ENCODE measurements at places on chromosomes 7 and 10. TPM values are rescaled to one million over a fixed set of nuclear protein-coding genes. Genes with fewer than 3 reads are reported as not detected.
A peak's percentile ranks its signal among the peaks of the same experiment; 100 is the strongest.

ECHDC3 gene
- 15.1 TPM for polyA plus RNA-seq

SAMD9L gene
- 18.6 TPM for polyA plus RNA-seq

DNA sequence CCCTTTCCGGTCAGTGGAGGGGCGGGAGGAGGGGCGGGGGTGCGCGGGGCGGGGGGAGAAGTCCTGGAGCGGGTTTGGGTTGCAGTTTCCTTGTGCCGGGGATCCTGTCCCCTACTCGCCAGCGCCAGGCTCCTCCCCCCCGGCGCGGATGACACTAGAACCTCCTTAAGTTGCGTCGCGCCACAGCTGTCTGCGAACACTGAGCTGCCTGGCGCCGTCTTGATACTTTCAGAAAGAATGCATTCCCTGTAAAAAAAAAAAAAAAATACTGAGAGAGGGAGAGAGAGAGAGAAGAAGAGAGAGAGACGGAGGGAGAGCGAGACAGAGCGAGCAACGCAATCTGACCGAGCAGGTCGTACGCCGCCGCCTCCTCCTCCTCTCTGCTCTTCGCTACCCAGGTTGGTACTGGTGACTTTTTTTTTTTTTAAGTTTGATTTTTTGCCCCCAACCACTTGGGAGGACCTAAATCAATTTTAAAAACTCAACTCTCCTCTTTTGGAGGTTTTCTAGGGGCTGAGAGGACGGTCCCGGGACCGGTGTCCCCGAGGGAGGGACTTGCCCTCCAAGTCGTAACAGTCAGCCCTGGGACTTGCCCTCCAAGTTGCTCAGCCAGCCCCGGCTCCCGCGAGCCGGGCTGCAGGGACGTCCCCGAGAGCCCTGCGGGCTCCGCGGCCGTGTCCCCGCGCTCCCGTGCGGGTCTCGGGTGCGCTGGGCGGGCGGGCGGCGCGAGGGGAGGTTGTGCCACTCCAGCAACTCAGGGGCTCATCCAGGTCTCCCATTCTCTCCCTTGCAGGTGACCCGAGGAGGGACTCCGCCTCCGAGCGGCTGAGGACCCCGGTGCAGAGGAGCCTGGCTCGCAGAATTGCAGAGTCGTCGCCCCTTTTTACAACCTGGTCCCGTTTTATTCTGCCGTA is at the start of gene GATA3:
Gene GATA3, plus strand, starts transcription at position 195 of the 914 bp plus-strand sequence. CDS start 968 bp downstream, outside the sequence.
- peaks cover 90% of the 10 kb centered on the region for H3K27me3 ChIP-seq
- peak within 1 kb of the TSS; percentile 56 for H3K27ac ChIP-seq
- H3K4me3 ChIP-seq: peak within 1 kb of the TSS; percentile 51
- no peaks in the 10 kb centered on the region for H3K36me3 ChIP-seq

C10orf90 gene
- 18.1 TPM for polyA plus RNA-seq

DNA sequence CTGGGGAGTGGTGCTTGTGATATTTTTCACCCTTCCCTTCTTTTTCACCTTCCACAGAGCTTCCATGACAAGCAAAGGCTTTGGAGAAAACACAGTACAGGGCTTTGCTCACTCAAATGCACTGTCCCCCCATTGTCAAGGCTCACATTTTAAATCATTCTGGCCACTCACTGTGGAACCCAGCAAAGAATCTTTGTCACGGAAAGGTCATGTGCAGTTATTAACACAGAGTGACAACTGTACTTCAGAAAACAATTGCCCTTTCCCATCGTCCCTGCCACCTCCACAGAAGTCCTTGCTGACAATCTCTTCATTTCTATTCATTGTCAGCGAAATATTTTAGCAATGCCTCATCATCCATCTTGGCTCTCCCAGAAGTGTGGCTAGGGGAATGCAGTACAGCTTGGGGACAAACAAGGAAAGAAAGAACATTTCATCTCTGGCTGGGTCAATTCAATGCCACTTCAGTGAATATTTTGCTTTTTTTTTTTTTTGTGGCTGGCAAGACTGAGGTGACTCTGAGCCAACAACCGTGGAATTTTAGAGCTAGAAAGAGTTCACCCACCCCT is 851.0 kb downstream of the KCNMA1 start:
- DNase-seq: no peak
- H3K27me3 ChIP-seq: no peaks in the 10 kb centered on the region
- H3K4me1 ChIP-seq: no peaks in the 10 kb centered on the region
- no peaks in the 10 kb centered on the region for H3K36me3 ChIP-seq
- no peak overlapping the region for H3K4me3 ChIP-seq

DNA sequence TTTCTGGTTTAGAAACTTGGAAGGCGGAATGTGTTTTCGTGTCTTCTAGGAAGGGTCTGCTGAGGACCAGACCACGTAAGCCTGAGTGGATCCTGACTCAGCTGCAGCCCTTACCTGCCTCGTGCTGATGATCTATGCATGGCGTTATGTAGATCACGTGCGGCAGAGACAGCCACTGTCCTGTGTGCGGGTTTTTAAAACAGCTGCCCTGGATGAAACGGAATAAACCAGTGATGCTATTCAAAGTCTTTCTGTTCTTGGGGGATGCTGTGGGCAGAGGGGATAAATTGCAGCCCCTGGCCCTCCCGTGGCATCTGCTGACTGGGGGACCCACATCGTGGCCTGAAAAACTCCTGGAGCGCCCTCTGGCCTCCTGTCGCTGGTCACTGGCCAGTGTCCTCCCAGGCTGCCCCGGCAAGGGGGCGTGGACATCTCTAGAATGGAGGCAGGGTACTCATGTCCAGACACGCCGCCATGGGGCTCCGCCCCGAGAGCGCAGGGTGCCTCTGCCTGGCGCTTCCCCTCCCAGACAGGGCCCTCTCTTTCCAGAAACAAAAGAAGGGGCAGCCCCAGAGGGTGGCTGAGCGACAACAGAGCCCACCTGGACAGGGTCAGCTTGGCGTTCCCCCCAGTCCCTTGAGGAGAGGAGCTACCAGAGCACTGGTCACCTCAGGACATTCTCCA is 13.2 kb downstream of the ALKBH4 start:
- no peaks in the 10 kb centered on the region for H3K4me1 ChIP-seq
- H3K36me3 ChIP-seq: no peaks in the 10 kb centered on the region
- H3K27ac ChIP-seq: no peak overlapping the region

C1QL3 gene
- polyA plus RNA-seq: 0.60 TPM

GRCh38 chr10:69014171-69014570 is 25.6 kb downstream of the KIFBP start:
- H3K4me1 ChIP-seq: no peaks in the 10 kb centered on the region
- H3K4me3 ChIP-seq: no peak overlapping the region
- H3K27ac ChIP-seq: peak overlapping the region; percentile 67
- H3K27me3 ChIP-seq: no peaks in the 10 kb centered on the region
- DNase-seq: no peak

- no peaks in the 10 kb centered on the region for H3K4me1 ChIP-seq
- H3K27me3 ChIP-seq: no peaks in the 10 kb centered on the region
- H3K36me3 ChIP-seq: no peaks in the 10 kb centered on the region
- no peak overlapping the region for H3K27ac ChIP-seq
Measured at GRCh38 chr10:86664341-86665217, 3.7 kb upstream of the LDB3 start.

GRCh38 chr7:69564454-69565417 is 33.5 kb upstream of the AUTS2 start:
- H3K4me3 ChIP-seq: no peak overlapping the region
- no peaks in the 10 kb centered on the region for H3K27me3 ChIP-seq
- no peaks in the 10 kb centered on the region for H3K36me3 ChIP-seq
- no peak overlapping the region for H3K27ac ChIP-seq

ACTL6B gene
- polyA plus RNA-seq: not detected

- no peak overlapping the region for H3K4me3 ChIP-seq
- no peaks in the 10 kb centered on the region for H3K36me3 ChIP-seq
- H3K27me3 ChIP-seq: no peaks in the 10 kb centered on the region
Measured at GRCh38 chr10:86443936-86444335, 77.3 kb upstream of the GRID1 start.

- H3K27me3 ChIP-seq: no peaks in the 10 kb centered on the region
- H3K4me3 ChIP-seq: no peak overlapping the region
- no peaks in the 10 kb centered on the region for H3K4me1 ChIP-seq
- no peak overlapping the region for H3K27ac ChIP-seq
- no peak for DNase-seq
- H3K36me3 ChIP-seq: no peaks in the 10 kb centered on the region
Measured at GRCh38 chr7:338295-339061, 48.5 kb downstream of the FOXL3 start.

GRCh38 chr10:34343764-34344163 is 471.3 kb downstream of the PARD3 start:
- no peak overlapping the region for H3K4me3 ChIP-seq
- H3K27me3 ChIP-seq: no peaks in the 10 kb centered on the region
- H3K27ac ChIP-seq: no peak overlapping the region
- H3K4me1 ChIP-seq: no peaks in the 10 kb centered on the region
- no peak for DNase-seq

- no peaks in the 10 kb centered on the region for H3K36me3 ChIP-seq
- no peaks in the 10 kb centered on the region for H3K4me1 ChIP-seq
- DNase-seq: no peak
- no peaks in the 10 kb centered on the region for H3K27me3 ChIP-seq
Measured at GRCh38 chr10:10396601-10397000, 621.1 kb upstream of the CELF2 start.

GRB10 gene
- polyA plus RNA-seq: 38.8 TPM

TMEM213 gene
- polyA plus RNA-seq: 0.40 TPM

GRCh38 chr7:12199363-12199762 is 11.7 kb upstream of the TMEM106B start:
- H3K4me1 ChIP-seq: no peaks in the 10 kb centered on the region
- H3K4me3 ChIP-seq: no peak overlapping the region
- DNase-seq: no peak
- no peaks in the 10 kb centered on the region for H3K27me3 ChIP-seq

DNA sequence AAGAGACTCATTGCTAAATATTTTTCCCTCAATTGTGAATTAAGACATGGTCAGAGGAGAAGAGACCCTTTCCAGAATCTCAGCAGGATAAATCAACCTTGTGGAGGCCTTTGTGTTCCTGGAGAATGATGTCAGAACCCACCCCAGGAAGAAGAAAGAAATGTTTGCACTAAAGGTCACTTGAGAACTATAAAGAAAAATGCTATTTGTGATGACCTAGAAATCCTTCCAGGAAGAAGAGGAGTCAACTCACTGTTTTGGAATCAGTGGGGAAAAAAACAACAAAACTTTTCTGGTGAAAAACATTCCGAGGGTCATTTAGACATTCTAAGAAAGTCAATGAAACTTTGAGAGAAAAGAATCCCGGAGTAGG is 129.1 kb upstream of the ANKRD1 start:
- H3K27me3 ChIP-seq: no peaks in the 10 kb centered on the region
- H3K27ac ChIP-seq: peak overlapping the region; percentile 2

- H3K4me3 ChIP-seq: no peak overlapping the region
- H3K4me1 ChIP-seq: peaks cover 41% of the 10 kb centered on the region
- no peaks in the 10 kb centered on the region for H3K36me3 ChIP-seq
- peak; percentile 67 for DNase-seq
- H3K27ac ChIP-seq: peak overlapping the region; percentile 71
Measured at GRCh38 chr10:74924251-74924963, 98.0 kb downstream of the KAT6B start.

GRCh38 chr10:88440541-88440940 is 142.6 kb downstream of the RNLS start:
- H3K4me3 ChIP-seq: no peak overlapping the region
- no peaks in the 10 kb centered on the region for H3K27me3 ChIP-seq
- DNase-seq: no peak
- no peaks in the 10 kb centered on the region for H3K4me1 ChIP-seq

GRCh38 chr10:32979041-32979440 is 21.0 kb upstream of the ITGB1 start:
- H3K27ac ChIP-seq: no peak overlapping the region
- H3K4me3 ChIP-seq: no peak overlapping the region
- H3K27me3 ChIP-seq: no peaks in the 10 kb centered on the region
- no peaks in the 10 kb centered on the region for H3K36me3 ChIP-seq
- DNase-seq: no peak

- no peak for DNase-seq
- H3K4me3 ChIP-seq: no peak overlapping the region
- H3K4me1 ChIP-seq: no peaks in the 10 kb centered on the region
- no peak overlapping the region for H3K27ac ChIP-seq
- H3K36me3 ChIP-seq: no peaks in the 10 kb centered on the region
Measured at GRCh38 chr7:1210321-1210978, 22.2 kb upstream of the UNCX start.

SLIT1 gene
- 5.5 TPM for polyA plus RNA-seq

DNA sequence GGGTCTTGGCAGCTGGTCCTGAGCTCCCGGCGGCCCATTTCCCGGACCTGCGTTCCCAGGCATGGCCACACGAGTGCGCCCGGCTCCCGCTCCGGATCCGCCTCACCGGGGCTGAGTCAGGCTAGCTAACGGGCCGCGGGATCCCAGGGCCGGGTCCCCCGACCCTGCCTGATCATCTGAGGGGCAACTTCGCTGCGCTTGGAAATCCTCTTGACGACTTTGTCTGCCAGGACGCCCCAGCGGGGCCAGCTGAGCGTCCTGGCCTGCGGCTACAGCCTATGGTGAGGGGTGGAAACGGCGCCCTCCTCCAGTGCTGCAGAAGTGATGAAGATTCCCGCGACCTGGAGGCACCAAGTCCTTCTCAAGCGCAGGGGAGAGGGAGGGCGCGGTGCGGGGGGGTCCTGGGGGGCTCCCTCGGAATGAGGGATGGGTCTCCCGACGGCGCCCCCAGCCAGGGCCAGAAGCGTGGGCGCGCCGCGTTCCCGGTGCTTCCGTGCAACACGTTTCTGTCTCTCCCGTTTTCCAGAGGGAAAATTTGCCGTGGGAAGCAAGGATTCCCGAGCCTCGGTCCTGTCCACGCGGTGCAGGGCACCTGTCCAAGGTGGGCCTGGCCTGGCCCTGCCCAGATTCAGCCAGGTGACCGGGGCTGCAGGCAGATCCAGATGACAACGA is 212.4 kb downstream of the CCSER2 start:
- DNase-seq: peak; percentile 90
- no peaks in the 10 kb centered on the region for H3K27me3 ChIP-seq
- H3K4me3 ChIP-seq: peak overlapping the region; percentile 23
- H3K36me3 ChIP-seq: no peaks in the 10 kb centered on the region

DNA sequence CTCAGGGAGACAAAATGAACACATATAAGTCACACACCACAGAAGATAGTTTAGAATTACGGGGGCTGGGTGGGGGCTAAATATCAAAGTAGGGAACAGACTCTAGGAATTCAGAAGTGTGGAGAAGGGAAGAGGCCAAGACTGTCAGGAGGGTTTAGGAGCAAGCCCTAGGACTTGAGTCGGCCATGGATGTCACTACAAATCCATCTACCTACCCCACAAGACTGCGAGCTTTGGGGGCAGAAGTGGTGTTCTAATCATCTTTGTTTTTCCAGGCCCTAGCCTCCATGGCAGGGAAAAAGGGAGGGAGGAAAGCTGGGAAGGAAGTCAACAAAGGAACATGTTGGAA is 5.8 kb upstream of the ARHGAP19 start:
- H3K27me3 ChIP-seq: no peaks in the 10 kb centered on the region
- no peak overlapping the region for H3K27ac ChIP-seq
- no peak overlapping the region for H3K4me3 ChIP-seq
- DNase-seq: no peak

GRCh38 chr10:104613406-104613805 is 27.7 kb upstream of the SORCS3 start:
- no peaks in the 10 kb centered on the region for H3K27me3 ChIP-seq
- no peak overlapping the region for H3K27ac ChIP-seq
- no peak for DNase-seq
- H3K36me3 ChIP-seq: no peaks in the 10 kb centered on the region
- no peaks in the 10 kb centered on the region for H3K4me1 ChIP-seq

DNA sequence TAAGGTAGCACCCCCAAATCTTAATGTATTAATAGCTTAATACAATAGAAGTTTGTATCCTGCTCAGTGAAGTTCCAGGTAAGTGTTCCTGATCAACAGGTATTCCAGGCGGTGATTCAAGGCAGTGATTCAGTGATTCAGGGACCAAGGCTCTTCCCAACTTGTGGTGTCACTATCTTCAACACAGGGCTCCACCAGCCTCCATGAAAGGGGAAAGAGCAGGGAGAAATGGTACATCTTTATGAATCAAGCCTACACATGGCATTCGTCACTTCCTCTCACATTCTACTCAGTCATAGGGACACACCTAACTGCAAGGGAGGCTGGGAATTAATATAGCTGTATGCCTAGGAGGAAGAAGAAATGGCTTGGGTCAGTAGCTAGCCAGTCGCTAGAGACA is 5.1 kb downstream of the GOLGA7B start:
- no peak overlapping the region for H3K27ac ChIP-seq
- no peak overlapping the region for H3K4me3 ChIP-seq
- peaks cover 15% of the 10 kb centered on the region for H3K27me3 ChIP-seq
- no peaks in the 10 kb centered on the region for H3K36me3 ChIP-seq

Measured in left lung (tissue), 14 donors.